ENCODE measurements at places on chromosomes 7 and 10. TPM values are rescaled to one million over a fixed set of nuclear protein-coding genes. Genes with fewer than 3 reads are reported as not detected.

The HNRNPH3 gene
- 17.2 TPM for total RNA-seq

The UBE2H gene
- 41.1 TPM for total RNA-seq

The ARMC3 gene
- total RNA-seq, result not detected

The PRRT4 gene
- total RNA-seq, result not detected

The CROT gene
- total RNA-seq, result 2.2 TPM

Measured in lung microvascular endothelial cell (primary cell).